T-helper 17 cell (primary cell): ENCODE measurements at places on chromosomes 11 and 22. TPM values are rescaled to one million over a fixed set of nuclear protein-coding genes. Genes with fewer than 3 reads are reported as not detected.

- DNase-seq = no peak
These were observed 2.8 kb downstream of the NAALADL1 start for GRCh38 chr11:65055538-65055937.

DNA sequence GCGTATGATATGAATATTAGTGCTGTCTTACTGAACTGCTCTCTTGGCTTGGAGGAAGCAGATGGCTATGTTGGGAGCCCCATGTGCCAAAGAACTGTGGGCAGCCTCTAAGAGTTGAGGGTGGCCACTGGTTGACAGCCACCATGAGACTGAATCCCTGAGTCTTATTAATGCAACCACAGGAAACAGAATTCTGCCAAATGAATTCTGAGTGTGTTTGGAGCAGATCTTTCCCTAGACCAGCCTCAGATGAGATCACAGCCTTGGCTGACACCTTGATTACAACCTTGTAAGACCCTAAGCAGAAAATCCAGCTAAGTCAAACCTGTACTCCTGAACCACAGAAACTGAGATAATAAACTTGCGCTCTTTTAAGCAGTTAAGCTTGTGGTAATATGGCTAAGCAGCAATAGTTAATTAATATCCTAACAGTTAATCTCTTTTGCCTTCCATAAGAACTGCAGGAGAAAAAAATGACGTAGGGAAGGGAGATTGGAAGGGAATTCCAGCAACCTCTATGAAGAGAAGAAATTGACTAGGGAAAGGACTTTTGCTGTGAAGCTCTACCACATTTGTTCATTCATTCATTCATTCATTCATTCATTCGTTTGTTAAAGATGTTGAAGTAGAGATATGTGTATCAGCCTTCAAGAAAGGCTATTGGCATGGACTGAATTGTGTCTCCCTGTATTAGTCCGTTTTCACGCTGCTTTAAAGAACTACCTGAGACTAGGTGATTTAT is 26.8 kb downstream of the ADM start:
- DNase-seq = no peak

GRCh38 chr11:130727157-130728119 is 188.8 kb downstream of the SNX19 start:
- DNase-seq = no peak

- no peak for DNase-seq
These were observed 47.0 kb upstream of the ALKBH3 start for GRCh38 chr11:43833657-43834073.

The C11orf86 gene
- not detected for total RNA-seq
